Fibroblast of lung (primary cell): ENCODE measurements at places on chromosomes 7 and 10. TPM values are rescaled to one million over a fixed set of nuclear protein-coding genes. Genes with fewer than 3 reads are reported as not detected.

DNA sequence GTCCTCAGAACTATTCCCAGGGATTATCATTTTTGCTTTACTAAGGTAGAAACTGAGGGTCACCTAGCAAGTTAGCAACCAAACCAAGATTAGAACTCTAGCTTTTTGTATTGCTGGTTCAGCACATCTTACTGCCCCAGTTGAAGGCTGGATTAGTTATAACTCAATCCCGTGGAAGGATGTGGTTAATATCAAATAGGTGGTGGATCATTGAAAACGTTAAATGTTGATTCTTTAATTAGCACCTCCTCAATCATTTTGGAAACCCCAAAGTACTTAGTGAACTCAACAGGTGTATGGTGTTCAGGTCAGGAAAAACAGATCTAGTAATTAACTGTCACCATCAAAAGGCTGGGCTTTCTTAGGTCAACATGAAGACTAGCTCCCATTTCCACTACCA lies 152.4 kb downstream of the ARID5B start:
- DNase-seq: no peak

Gene MSS51
- 0.43 and 0.78 TPM in 2 replicates for polyA plus RNA-seq

Gene KCND2
- polyA plus RNA-seq: 1.2 and 6.1 TPM in 2 replicates

Gene NEUROG3
- not detected in 2 replicates for polyA plus RNA-seq

- no peak for DNase-seq
Observed at GRCh38 chr10:71451754-71452153, 55.0 kb downstream of the CDH23 start.

Gene LIPN
- polyA plus RNA-seq: not detected in 2 replicates

GRCh38 chr7:133167300-133167699 lies 85.4 kb upstream of the CHCHD3 start:
- no peak for DNase-seq

Gene EPO
- not detected in 2 replicates for polyA plus RNA-seq

DNA sequence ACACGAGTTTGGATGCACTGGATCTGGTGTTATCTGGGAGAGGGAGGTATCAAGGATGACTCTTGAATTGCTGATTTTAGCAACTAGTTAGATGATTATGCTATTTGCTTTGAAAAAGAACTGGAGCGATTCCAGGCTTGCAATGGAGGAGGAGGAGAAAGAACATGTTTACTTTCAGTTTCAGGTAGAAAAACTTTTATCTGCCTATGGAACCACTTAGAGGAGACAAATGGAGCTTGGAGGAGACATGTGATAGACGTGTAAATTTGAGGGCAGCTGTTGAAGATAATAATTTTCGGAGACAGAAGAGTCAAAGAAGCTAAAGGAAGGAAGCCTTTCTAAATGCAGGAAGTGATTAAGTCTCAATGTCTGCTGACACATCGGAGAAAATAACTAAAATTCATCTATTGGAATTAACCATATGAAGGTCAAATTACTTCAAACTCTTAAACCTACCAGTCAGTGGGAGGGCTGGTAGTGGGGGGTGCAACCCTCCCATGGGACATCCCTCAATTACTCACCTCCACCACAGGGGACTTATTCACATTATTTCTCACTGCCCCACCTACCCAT lies 56.4 kb upstream of the GNAI1 start:
- peak; percentile 37 for DNase-seq

DNA sequence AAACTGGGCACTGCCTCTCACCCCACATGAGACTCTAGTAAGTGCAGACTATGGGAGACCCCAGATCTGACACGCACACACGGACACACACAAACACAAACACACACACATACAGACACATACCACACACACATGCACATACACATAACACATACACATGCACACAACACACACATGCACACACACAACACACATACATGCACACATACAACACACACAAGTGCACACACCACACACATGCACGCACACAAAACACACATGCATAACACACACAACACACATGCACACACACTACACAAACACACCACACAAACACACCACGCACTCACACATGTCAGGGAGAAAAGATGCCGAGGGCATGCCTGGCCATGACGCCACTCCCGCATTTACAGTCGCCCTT lies 205.5 kb downstream of the TYW1B start:
- no peak for DNase-seq

GRCh38 chr7:157151626-157152339 lies 13.1 kb downstream of the UBE3C start:
- DNase-seq: no peak

Gene MET
- polyA plus RNA-seq: 33.4 and 42.1 TPM in 2 replicates

Gene ZNF212
- 3.7 and 4.2 TPM in 2 replicates for polyA plus RNA-seq

Gene ZCCHC24
- polyA plus RNA-seq: 30.2 and 33.2 TPM in 2 replicates

GRCh38 chr10:131933016-131933695 lies 32.3 kb downstream of the PPP2R2D start:
- DNase-seq: no peak

- no peak for DNase-seq
Observed at GRCh38 chr7:152596824-152597223, 79.1 kb downstream of the XRCC2 start.

- no peak for DNase-seq
Observed at GRCh38 chr7:31445686-31446355, 68.1 kb upstream of the ITPRID1 start.

- no peak for DNase-seq
Observed at GRCh38 chr7:51060536-51060935, 256.1 kb downstream of the COBL start.

Gene MMD2
- polyA plus RNA-seq: not detected in 2 replicates

Gene FBXO24
- polyA plus RNA-seq: 0.23 and 0.32 TPM in 2 replicates

- no peak for DNase-seq
Observed at GRCh38 chr7:118626739-118627138, 402.2 kb downstream of the ANKRD7 start.

Gene FAM25A
- polyA plus RNA-seq: not detected in 2 replicates

Gene MKX
- 1.3 and 2.2 TPM in 2 replicates for polyA plus RNA-seq

DNA sequence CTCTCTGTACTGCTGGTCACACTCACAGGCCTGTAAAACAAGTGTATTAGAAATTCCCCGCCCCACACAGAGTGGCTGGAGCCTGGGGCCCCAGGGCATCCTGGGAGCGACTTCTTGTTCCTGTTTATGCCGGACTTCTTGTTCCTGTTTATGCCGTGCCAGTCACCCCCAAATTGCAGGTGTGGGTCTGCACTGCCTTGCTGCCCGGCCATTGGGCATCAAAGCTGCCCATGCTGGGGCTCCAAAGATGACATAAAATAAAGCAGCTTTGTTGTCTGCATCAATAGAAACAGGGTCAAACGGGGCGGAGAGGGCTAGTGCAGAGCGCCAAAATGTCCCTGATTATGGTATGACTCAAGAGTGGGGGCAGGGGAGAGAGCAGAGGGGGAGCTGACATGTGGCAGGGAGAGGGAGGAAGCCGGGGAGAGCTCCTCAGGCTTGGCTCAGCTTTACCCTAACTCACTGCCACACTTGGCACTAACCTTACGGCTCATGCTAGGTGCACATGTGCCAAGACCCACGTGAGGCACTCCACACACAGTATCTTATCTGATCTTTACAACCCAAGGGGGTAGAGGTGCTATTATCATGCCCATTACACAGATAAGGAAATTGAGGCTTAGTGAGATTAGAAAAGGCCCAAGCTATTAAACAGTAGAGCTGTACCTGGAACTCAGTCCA lies 98.4 kb downstream of the PIP4K2A start:
- peak; percentile 44 for DNase-seq

Gene TMEM176A
- polyA plus RNA-seq: 0.12 and 0.38 TPM in 2 replicates

Gene UBE3C
- polyA plus RNA-seq: 76.2 and 76.3 TPM in 2 replicates

Gene HHEX
- polyA plus RNA-seq: 2.9 and 13.2 TPM in 2 replicates

DNA sequence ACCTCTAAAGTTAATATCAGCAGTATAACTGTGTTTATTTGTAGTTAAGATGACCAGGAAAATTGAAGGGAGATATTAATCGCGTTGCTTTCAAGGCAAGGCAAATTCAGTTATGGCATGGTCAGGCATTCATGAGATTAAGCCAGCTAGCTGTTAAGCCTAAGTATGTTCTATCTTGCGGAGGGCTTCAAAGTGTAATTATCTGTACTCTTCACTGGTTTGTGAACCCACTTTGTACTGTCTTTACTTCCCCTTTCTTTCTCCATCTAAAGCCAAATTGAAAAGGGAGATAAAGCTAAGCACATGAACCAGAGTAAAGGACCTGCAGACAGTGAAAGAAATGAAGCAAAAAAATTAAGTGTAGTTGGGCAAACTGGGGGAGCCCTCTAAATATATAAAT lies 483.1 kb upstream of the NRP1 start:
- no peak for DNase-seq

Gene HPSE2
- polyA plus RNA-seq: 0.02 and 0.51 TPM in 2 replicates

Gene CTAGE6
- not detected in 2 replicates for polyA plus RNA-seq

DNA sequence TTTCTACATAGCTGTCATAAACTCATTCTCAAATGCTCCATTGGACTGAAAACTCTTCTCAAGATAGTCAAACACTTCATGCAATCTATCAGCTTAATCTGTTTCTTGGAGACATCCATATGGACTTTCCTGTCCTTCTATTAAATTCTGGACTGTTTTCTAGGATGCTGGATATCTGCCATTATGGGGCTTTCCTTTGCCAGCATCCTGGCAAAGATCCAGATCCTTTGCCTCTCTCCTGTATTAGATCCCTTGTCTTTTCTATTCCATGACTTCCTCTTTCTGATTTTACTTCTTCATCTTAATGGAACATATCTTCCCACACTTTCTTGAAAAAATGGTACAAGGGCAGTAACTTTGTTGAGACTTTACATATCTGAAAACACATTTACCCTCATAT lies 35.9 kb upstream of the SKAP2 start:
- DNase-seq: no peak

Gene PON3
- polyA plus RNA-seq: 0.50 TPM in 1 of 2 replicates, not detected in the other

GRCh38 chr10:5361966-5362365 lies 2.8 kb upstream of the UCN3 start:
- no peak for DNase-seq

Gene NUPR2
- polyA plus RNA-seq: not detected in 2 replicates

Gene TRPV5
- polyA plus RNA-seq: not detected in 2 replicates

Gene NCF1
- not detected in 2 replicates for polyA plus RNA-seq

Gene AS3MT
- polyA plus RNA-seq: 6.1 and 11.4 TPM in 2 replicates

Gene ASB10
- polyA plus RNA-seq: not detected in 2 replicates

Gene POM121C
- 14.7 and 15.5 TPM in 2 replicates for polyA plus RNA-seq

Gene TUBB8
- not detected in 2 replicates for polyA plus RNA-seq

Gene FFAR4
- not detected in 2 replicates for polyA plus RNA-seq

- no peak for DNase-seq
Observed at GRCh38 chr10:9043466-9043865, 989.0 kb downstream of the GATA3 start.

- peak; percentile 91 for DNase-seq
Observed at GRCh38 chr7:44990109-44991023, 9.6 kb upstream of the CCM2 start.

Gene APBB1IP
- 1.3 and 1.5 TPM in 2 replicates for polyA plus RNA-seq

GRCh38 chr7:57404967-57405421 lies 45.0 kb upstream of the ZNF716 start:
- no peak for DNase-seq

Gene CYP3A7
- polyA plus RNA-seq: 0.16 and 0.44 TPM in 2 replicates

- no peak for DNase-seq
Observed at GRCh38 chr10:42768581-42769152, 13.9 kb upstream of the BMS1 start.

GRCh38 chr10:7399533-7399932 lies 11.3 kb downstream of the SFMBT2 start:
- DNase-seq: no peak

Gene HOXA4
- 2.4 and 3.6 TPM in 2 replicates for polyA plus RNA-seq

DNA sequence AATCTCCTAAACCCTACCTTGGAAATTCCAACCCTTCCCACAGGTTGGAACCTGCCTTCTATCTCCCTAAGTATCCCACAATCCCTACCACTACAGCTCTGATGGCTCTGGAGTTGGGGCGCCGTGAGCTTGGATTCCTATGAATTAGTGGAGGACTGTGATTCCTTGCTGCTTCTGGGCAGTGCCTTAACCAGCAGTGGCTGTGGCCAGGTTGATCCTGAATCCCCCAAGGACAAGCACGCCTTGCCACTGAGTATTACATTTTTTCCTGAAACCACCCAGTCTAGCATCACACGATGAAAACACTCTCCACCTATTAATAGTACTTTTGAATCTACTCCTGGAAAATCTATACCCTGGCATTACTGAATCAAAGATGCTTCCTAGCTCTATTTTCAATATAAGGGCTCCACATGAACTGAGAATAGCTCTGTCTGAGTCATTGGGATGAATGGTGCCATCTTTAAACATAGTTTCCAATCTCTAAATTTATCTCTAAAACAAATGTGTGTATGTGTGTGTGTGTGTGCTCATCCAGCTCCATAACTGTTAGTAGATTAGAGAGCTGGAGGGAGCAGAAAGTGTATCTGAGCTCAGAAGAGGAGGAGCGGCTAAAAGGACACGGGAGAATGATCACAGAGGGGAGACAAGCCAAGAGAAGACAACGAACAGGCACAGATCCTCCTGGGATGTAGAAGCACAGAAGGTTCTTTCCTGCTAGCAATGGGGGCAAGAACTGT lies 11.9 kb upstream of the INPP5F start:
- no peak for DNase-seq

- no peak for DNase-seq
Observed at GRCh38 chr7:34042406-34042805, 137.1 kb downstream of the BMPER start.

Gene AKR1D1
- polyA plus RNA-seq: not detected in 2 replicates

DNA sequence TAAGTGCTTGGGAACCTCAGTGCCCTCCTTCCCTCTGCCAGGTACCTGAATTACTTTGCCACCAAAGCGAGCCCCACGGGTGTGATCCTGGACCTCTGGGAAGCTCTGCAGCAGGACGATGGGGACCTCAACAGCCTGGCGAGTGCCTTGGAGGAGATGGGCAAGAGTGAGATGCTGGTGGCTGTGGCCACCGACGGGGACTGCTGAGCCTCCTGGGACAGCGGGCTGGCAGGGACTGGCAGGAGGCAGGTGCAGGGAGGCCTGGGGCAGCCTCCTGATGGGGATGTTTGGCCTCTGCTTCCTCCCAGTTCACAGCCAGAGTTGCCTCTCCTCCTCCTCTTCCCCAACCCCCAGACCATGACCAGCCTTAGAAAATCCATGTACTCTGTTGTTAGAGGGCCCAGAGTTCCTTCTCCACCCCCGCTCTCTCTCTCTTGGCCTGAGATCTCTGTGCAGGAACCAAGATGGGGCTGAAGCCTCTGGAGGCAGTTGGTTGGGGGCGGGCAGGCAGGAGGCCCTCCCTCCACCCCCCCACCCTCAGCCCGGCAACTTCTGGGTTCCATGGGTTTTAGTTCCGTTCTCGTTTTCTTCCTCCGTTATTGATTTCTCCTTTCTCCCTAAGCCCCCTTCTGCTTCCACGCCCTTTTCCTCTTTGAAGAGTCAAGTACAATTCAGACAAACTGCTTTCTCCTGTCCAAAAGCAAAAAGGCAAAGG lies 19.8 kb upstream of the SLC29A3 start:
- no peak for DNase-seq

Gene SHH
- not detected in 2 replicates for polyA plus RNA-seq

DNA sequence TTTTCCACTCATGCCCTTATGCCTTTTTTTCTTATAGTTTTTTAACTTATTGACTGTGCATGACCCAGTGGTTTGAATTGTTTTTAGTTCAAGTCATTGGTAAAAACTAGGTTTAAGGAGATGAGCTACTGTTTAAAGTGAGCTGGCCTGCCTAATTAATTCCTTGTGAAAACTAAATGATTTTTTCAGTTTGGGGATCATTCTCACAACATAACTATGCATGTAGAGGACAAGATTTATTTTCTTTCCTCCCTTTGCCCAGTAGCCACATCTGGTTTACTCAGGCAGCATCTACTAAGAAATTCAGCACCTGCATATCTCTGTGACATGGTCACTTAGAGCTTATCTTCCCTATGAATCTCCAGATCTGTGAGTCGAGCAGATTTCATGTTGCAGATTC lies 1.7 kb downstream of the ADO start:
- peak; percentile 32 for DNase-seq

Gene CYP26C1
- polyA plus RNA-seq: 0.02 and 0.03 TPM in 2 replicates
